GM12878 (cell line): ENCODE measurements at places on chromosomes 11 and 22.

DNA sequence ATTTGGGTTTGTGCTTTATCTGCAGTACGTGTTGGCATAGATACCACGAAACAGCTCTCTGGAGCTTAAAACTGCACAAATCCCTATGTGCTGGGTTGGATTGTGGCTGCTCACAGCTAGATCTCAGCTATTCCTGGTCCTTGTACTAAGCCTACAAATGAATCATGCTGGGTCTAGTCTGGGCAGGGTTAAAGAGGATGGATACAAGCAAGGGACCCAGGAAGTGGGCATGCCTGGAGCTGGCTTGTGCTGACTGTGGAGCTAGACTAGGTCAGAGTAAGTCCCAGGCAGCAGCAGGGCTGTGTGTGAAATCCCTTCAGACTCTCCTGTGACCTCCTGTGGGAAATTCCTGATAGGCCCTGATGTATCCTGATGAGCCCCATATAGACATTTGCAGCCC, 3.9 kb upstream of the E2F8 start:
- no peak for DNase-seq

- DNase-seq, result no peak
Measured at GRCh38 chr11:96147186-96147585, 195.8 kb downstream of the MAML2 start.

DNA sequence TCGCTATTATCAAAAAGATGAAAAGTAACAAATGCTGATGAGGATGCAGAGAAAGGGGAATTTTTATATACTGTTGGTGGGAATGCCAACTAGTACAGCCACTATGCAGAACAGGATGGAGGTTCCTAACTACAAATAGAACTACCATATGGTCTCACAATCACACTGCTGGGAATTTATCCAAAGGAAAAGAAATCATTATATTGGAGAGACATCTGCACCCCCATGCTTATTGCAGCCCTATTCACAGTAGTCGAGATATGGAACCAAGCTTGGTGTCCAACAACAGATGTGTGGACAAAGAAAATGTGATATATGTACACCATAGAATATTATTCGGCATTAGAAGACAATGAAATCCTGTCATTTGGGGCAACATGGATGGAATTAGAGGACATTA, 19.6 kb upstream of the POU2AF2 start:
- no peak for DNase-seq

GRCh38 chr11:134357545-134357839, 25.7 kb downstream of the GLB1L2 start:
- no peak for DNase-seq

DNA sequence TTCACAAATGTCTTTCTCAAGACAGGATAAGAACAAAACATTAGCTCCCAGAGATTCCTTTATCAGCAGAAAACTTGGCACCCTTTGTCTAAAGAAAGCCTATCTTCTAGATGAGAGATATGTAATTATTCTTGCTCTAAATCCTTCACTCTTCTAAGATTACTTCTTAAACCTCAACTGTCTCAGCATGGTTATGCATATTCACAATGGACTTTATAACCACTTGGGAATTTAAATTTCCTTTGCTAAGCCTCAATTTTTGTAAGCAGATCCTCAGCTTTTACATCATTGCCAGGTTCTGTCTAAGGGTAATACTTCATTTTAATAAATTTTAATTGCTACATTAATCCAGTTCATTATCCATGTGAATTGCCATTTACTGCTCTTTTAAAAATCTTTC, 433.6 kb upstream of the DDI1 start:
- no peak for DNase-seq

DNA sequence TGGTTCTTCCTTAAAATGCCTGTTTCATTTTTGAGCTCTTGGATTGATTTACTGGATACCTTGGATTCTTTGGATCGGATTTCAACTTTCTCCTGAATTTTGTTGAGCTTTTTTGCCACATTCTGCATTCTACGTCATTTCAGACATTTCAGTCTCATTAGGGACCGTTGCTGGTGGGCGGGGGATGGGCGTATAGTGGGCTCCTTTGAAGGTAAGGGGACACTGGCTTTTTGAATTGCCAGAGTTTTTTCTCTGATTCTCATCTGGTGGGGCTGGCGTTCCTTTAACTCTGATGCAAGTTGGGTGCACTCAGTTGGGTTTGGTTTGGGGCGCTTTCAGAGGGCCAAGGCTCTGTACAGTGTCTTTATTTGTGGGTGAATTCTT, 216.5 kb downstream of the DYNC2H1 start:
- DNase-seq, result no peak

GRCh38 chr11:64340671-64341335, 799 bp downstream of the CCDC88B start:
- no peak for DNase-seq

DNA sequence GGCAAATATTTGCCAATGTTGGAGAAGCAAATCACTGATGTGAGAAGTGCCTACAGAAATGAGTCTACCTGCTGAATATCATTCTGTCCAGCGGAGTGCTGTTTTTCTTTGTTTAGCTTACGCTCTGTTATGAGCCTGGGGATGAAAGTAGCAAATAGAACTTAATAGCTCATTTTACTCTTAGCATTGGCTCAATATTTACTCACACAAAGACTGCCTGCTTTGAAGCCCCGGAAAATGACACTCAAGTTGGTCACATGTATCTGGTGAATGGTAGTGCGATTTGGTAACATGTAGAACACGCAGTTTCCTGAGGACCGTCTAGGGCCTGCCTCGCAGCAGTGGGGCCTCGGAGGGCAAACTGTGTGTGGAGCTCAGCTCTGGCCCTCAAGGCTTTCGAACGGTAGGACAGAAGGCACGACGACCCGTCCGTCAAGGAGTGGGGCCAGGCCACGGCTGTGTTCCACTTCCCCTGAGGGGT, 38.9 kb downstream of the TBC1D22A start:
- DNase-seq, result no peak
